ENCODE measurements at places on chromosomes 5 and 9.

DNA sequence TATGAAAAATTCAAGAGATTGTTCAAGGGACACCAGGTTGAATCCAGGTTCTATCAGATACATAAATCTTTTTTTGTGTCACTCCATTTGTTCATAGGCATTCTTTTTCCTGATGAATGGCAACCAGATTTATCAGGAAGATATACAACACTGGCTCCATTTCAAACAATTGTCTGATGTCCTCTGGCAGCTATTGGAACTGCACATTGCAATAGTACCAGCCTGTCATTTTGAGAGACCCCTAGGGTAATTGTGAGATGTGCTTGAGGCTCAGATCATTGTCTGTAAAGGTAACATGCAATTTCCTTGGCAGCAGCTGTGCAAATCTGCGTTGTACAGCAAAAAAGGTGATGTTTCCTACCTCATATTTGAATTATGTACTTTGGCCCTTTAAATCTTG, 25.9 kb downstream of the KCTD16 start:
- no peak for DNase-seq

DNA sequence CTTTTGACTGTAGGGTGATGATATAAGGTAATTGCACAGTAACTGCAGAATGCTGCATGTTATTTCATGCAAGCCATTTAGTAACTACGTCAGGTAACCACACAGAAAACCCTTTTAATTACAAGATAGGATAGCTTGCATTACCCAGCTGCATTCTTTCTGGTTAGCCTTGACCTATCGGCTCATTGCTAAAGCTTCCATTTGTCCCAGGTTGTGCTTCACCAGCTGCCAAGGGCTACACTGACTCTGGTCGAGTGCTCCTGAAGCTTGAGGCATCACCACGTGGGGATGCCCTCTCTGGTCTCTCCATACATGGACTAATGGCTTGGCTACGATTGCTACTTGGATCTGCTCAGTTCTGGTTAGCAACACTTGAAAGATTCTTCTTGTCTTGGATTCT, 81.1 kb upstream of the SLC12A2 start:
- no peak for DNase-seq

- no peak for DNase-seq
These were observed 1061.9 kb upstream of the CDH18 start for GRCh38 chr5:21049901-21050300.

- DNase-seq = no peak
These were observed 7.0 kb upstream of the SUB1 start for GRCh38 chr5:32578363-32578762.

DNA sequence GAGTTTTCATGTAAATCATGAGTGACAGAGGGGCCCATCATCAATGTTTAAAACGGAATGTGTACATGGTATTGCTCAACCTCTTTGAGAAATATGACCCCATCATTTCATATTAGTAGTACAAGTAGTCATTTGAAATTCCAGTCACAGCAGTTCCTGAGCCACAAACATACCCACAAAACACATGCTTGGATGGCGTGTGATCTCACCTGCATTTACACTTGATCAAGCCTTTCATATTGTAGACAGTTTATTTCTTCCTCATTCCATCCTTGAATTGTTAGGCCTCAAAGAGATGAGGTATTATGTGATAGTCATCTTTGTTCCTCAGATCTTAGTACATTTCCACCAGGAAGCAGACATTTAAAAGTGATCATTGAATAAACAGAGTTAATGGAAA, 96.8 kb upstream of the TAS2R1 start:
- DNase-seq = no peak

All from stimulated activated CD8-positive, alpha-beta memory T cell treated with anti-CD3 and anti-CD28 coated beads, Interleukin-4, amount 100 ng/mL, for 24 hours (primary cell).